Mesendoderm (in vitro differentiated cells): ENCODE measurements at places on chromosomes 5 and 9.

- no peaks in the 10 kb centered on the region for H3K4me1 ChIP-seq
- H3K36me3 ChIP-seq = no peaks in the 10 kb centered on the region
- H3K27ac ChIP-seq = no peak overlapping the region
- no peak for DNase-seq
These were observed 11.5 kb downstream of the CCDC152 start for GRCh38 chr5:42768106-42768504.

- H3K4me1 ChIP-seq = peaks cover 2% of the 10 kb centered on the region
- H3K27ac ChIP-seq = no peak overlapping the region
- no peak overlapping the region for H3K4me3 ChIP-seq
- no peaks in the 10 kb centered on the region for H3K36me3 ChIP-seq
- DNase-seq = no peak
These were observed 66.5 kb upstream of the TGFBR1 start for GRCh38 chr9:99038484-99038820.

- no peaks in the 10 kb centered on the region for H3K27me3 ChIP-seq
- H3K4me3 ChIP-seq = no peak overlapping the region
- no peak for DNase-seq
- H3K4me1 ChIP-seq = peaks cover 2% of the 10 kb centered on the region
These were observed 26.5 kb upstream of the BOD1 start for GRCh38 chr5:173642895-173643481.

DNA sequence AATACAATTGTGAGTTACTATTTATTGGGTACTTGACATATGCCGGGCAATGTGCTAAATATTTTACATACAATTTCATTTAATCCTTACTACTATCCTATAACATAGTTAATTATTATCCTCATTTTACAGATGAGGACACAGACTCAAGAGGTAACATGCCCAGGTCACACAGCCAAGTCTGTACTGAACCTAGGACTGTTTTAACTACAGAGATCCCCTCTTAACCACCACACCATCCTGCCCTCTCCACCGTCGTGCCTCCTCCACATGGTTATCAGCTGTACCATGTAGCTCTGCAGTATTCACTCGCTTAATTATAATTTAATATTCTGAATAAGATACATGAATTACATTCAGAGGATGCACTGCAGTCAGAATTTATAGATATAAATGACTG lies 5.3 kb downstream of the RAB14 start:
- no peak overlapping the region for H3K4me3 ChIP-seq
- H3K27ac ChIP-seq = no peak overlapping the region
- no peaks in the 10 kb centered on the region for H3K36me3 ChIP-seq
- DNase-seq = no peak

DNA sequence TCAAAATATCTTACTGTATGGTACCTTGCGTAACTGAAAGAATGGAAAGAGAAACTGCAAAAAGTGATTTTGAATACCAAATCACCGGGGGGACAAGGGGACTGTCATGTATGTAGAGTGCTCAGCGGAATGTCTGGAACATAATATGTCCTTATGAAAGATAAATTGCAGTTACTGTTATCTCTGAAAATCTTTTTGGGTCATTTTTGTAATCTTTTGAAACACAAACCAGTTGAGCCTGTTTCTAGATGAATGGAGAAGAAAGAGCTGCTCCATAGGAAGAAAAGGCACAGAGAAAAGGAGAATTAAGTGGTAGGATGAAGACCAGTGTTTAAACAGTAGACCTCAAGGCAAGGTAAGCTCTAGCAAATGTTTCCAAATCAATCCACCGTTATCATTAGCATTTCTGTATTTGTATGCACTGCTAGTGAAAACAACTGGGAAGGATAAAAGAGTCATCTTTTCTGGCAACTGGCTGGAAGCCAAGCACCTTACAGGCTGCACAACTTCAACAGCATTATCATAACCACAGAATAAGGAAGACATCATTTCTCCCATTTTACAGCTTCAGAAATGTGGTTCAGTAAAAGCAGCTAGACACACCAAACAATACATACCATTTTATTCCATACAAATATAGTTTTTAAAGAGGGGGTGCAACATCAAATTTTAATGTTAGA lies 158.5 kb downstream of the TRPM3 start:
- H3K27me3 ChIP-seq = no peaks in the 10 kb centered on the region
- DNase-seq = no peak
